ENCODE measurements at places on chromosomes 13 and 19. TPM values are rescaled to one million over a fixed set of nuclear protein-coding genes. Genes with fewer than 3 reads are reported as not detected.

Gene IGFL2
- not detected for total RNA-seq

Gene LRG1
- not detected for total RNA-seq

Gene ZNF181
- total RNA-seq = 16.0 TPM

Gene NOTCH3
- 21.4 TPM for total RNA-seq

Gene ZNF146
- total RNA-seq = 92.7 TPM

Gene ZNF814
- 7.0 TPM for total RNA-seq

Gene EHD2
- total RNA-seq = 164 TPM

Gene POU2F2
- total RNA-seq = 1.00 TPM

Gene ACP5
- total RNA-seq = 9.9 TPM

Gene CRLF1
- 1.00 TPM for total RNA-seq

Gene KLK3
- not detected for total RNA-seq
